ENCODE measurements at places on chromosomes 7 and 10.

DNA sequence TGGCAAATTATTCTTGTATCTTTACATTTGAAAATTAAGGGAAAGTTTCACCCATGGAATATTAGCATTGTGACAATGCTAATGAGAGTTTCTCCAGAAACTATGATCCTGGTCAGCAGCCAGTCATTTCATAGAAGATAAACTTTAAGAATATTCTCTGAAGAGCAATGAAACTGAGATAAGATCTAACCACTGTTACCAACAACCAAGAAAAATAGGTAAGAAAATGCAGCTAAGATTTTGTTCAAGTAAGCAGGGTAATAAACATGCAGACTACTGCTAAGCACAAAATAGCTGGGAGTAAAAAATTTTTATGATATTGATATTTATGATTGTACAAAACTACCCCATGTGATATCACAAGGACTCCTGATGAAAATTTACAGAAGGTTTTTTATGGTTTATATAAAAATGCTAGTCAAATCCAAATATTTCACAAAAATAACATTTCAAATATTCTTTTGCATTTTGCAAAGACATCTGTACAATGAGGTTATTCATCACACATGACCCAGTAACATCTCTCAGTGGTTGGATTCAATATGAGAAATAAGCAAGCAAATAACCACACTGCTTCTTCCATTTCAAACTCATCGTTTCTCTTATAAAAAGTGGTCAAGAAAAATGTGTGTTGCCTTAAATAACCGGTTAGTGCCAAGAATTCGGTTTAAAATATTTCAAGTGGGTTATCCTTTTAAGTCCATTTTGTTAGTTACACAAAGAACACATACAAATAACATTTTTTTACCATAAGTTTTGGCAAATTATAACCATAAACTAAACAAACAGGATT, 251.6 kb downstream of the DIP2C start:
- no peak for DNase-seq

GRCh38 chr7:69651101-69651590, 52.9 kb downstream of the AUTS2 start:
- no peak for DNase-seq

DNA sequence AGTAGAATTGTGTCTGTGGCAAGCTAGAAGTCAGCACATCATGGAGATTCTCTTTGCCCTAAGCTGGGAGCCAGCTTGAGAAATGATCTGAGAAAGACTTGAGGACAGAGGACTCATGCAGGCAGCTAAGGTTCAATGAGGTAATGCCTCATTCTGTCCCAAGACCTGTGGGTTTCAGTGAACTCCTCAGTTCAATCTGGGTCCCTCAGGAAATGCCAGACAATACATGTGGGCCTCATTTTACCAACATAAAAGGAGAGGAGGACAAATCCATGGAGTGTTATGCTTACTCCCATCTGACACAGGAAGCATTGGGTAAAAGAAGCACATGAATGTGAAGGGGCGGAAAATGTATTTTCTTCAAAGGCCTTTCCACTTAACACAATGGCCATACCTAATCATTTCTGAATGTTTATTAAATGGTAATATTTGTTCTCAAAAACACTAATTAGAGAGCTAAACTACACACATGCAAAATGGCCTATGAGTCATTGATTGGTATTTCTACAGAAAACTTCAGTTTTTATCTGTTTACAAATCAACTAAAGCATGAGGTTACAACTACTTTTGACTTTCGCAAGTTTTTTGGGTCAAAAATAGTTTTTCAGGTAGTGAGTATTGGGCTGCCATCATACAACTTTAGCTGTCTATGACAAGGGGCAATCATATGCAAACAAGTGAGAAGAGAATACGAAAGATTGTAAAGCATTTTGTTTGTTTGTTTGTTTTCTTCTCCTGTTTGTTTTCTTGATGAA, 205.3 kb downstream of the CHRM2 start:
- no peak for DNase-seq

GRCh38 chr10:29585488-29585976, 49.2 kb downstream of the SVIL start:
- DNase-seq: no peak

DNA sequence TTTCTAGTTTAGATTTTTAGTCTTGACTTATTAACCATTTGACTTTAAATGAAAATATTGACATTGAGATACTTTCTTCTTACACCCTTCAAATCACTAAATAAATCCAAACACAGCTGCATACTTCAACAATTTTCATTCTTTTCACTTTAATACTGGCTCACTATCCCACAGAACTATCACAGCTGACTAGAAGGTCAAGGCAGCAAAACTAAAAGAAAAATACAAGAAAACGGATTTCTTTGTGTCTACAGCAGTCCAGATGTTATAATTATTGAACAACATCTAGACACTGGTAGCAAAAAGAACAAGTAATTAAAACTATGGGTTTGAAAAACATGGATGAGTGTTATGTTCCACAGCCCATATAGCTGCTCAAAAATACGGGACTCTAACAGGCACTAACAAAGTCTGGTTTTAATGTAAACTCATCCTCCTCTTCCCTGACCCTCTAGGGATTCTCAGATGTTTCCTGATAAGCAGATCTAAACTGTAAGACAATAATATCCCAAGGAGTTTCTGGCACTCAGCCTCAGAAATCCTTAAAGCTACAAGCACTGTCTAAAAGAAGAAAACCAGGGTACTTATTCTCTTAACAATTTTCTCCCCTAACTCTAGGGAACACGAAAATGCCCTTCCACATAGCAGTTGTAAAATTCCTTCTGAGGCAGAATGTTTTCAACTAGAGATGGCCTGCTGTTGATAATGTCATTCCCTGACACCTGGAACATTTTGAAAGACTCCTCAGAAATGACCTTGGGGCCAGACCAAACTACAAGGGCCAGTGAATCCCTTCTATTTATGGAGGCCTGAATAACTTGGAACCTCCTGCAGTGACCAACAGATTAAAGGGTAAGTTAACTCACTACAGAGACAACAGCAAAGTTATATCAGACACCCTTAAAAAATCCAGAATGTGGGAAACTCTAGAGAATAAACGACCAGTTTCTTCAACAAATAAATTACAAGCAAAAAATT, 12.8 kb downstream of the DNMBP start:
- no peak for DNase-seq

- DNase-seq: no peak
Measured at GRCh38 chr10:99532687-99533495, at the start of gene NKX2-3. NKX2-3 (plus strand) TSS chr10:99532942; CDS start chr10:99533132, 190 bp downstream.

- DNase-seq: no peak
Measured at GRCh38 chr10:87623191-87623590, 36.5 kb upstream of the PAPSS2 start.

- no peak for DNase-seq
Measured at GRCh38 chr10:118115701-118116100, 69.0 kb upstream of the RAB11FIP2 start.

DNA sequence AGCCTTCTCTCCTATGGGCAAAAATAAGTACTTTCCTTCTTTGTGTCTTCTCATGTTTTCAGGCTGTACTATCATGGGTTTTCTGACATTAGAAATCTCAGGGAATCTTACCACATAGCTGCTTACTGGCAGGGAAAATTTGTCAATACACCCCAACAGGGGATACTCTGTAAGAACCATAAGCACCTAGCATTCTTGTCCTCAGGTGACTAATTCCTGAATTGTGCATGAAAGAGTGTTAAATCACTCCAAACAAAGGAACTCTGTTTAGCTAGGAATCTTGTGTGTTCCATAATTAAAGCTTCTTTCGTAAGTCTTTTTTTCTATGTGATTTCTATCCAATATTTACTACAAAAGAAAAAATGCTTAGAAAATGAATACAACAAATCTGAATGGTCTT, 206.7 kb upstream of the POT1 start:
- DNase-seq: no peak

GRCh38 chr7:44261240-44261639, 60.5 kb downstream of the YKT6 start:
- DNase-seq: no peak
